NCI-H446 treated with DMSO at 0.1 percent for 48 hours (cell line): ENCODE measurements at places on chromosomes 1 and 21.
A peak's percentile ranks its signal among the peaks of the same experiment; 100 is the strongest.

- no peak for DNase-seq
Observed at GRCh38 chr1:174954073-174954460, 45.7 kb upstream of the CACYBP start.

DNA sequence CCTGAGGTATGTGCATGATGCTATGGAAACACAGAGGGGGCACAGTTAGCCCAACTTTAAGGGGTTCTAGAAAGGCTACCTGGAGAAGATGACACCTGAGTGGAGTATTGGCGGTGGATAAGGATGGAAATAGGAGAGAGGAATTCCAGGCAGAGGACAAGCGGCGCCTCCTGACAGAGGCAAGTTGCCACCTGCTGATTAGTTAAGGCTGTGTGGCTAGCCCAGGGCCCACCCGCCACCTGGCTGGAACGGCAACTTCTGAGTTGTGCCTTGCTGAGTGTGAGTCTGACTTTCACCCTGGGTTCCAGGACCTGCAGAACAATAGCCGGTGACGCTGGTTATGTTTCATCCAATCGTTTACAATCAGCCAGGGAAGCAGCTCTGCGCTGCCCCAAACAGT is 126.9 kb upstream of the LMO4 start:
- no peak for DNase-seq

- DNase-seq, result no peak
Observed at GRCh38 chr1:223824712-223825111, 21.0 kb downstream of the TP53BP2 start.

DNA sequence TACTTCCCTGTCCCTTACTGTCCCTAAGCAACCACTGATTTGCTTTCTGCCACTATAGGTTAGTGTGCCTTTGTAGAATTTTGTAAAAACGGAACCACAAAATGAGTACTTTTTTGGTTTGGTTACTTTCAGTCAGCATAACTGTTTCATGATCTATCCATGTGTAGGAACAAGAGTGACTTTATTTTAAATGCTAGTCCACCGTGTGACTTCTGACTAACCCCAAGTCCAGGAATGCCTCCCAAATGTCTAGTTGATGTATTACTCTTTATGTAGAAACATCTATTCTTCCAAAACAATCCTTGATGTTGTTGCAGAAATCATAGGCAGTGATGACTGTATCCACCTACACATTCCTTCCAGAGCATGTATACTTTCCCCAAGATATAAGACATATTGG is 21.3 kb downstream of the ATPAF1 start:
- no peak for DNase-seq

GRCh38 chr21:14384453-14384852 is 1.5 kb upstream of the HSPA13 start:
- no peak for DNase-seq

GRCh38 chr1:112209493-112209892 is 186.5 kb upstream of the CTTNBP2NL start:
- no peak for DNase-seq

DNA sequence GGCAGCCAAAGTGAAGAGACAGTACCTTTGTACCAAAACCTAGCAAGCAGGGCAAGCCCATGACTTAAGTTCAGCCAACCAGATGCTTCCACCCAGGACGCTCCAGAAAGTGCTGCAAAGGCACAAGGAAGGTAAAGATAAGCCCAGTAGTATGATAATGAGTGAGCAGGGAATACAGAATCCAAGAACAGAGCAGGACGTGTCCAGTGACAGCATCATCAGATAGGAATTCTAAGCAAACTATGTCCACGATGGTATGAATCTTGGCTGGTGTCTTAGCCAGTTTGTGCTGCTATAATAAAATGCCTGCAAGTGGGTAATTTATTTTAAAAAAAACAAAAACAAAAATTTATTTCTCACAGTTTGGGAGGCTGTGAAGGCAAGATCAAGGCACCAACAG is 13.6 kb downstream of the GJA4 start:
- no peak for DNase-seq

- DNase-seq, result no peak
Observed at GRCh38 chr1:215262106-215262505, 179.6 kb downstream of the KCNK2 start.

- no peak for DNase-seq
Observed at GRCh38 chr1:236766506-236766905, 28.6 kb upstream of the MTR start.

DNA sequence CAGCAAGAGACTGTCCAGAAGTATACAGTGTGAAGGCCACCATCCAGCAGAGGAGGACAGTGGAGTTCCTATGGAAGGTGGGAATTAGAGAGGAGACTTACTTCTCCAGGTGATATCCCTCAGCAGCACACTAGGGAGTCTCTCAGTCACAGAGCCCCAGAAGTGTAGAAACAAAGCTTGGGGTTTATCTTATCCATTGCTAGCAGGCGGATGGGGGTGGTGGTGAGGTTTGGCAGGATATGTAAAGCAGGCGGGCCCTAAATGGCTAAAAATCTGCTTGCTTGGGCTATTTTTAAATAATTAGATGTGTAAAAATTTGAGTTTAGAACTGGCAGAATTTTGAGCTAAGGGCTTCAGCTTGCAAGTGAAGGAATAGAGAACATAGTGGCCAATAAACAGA is 50.1 kb upstream of the RGS18 start:
- no peak for DNase-seq

- DNase-seq, result no peak
Observed at GRCh38 chr1:223083831-223084230, 59.2 kb downstream of the TLR5 start.

DNA sequence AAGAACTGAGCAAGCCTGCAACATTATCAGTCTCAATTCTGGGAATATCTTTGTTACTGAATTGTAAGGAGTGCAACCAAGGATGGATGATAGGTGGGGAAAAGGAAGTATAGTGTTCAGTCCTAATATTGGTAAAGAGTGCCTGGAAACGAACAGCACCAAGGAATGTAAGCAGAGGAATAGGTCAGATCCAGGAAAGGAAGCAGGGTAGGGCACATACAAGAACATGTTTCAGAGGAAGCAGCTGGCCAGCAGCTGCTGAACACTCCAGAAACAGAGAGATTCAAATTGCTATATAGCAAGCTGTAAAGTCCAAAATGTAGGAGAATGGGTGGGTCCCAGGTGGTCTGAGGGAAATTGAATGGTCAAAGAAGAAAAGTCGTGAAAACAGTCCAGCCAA is 37.9 kb downstream of the CRB1 start:
- no peak for DNase-seq

DNA sequence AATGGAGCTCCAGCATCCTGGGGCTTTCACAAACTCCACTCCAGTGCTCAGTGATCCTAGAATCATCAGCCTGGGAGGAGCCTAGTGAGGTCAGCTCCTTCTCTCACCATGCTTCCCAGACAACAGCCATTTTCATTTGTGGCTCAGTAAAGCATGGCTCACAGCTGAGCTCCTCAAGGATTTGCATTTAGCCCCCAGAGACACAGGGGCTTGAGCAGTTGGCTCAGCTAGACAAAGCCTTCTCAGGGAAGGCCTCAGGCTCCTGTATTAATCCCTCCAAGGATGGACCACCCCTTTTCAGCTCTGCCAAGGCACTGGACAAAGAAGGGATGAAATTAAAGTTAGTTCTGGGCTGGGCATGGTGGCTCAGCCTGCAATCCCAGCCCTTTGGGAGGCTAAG is 39.5 kb downstream of the ERI3 start:
- no peak for DNase-seq

- no peak for DNase-seq
Observed at GRCh38 chr1:219651993-219652392, 39.1 kb upstream of the ZC3H11B start.

GRCh38 chr21:37682966-37683365 is 233.3 kb downstream of the KCNJ6 start:
- DNase-seq, result no peak

DNA sequence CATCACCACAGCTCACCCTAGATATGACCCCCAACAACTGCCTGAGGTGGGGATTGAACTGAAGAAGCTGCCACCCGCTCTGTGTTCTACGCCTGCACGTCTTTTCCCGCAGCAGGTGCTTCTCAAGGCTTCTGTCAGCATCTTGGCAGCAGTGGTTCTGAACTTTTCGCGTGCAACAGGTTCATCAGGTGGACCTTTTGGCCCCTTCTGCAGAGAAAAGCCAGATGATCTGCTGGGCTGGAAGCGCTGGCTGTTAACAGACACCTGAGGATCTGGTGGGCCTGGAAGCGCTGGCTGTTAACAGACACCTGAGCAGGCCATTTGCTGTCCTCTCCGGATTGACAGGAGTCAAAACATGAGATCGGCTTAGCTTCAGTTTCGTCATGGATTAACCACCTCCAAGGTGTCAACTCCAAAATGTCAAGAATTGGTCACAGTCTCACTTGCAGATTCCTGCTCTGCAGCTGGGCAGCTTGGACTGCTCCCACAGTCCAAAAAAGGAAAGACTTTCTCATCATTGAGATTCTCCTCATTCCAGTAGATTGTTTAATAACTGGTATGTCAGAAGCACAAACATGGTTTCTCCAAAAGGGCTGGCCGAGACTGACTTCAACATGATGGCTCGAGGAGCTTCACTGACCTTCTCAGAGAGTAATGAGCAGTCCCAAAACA is 4.7 kb downstream of the C1orf174 start:
- DNase-seq, result no peak

DNA sequence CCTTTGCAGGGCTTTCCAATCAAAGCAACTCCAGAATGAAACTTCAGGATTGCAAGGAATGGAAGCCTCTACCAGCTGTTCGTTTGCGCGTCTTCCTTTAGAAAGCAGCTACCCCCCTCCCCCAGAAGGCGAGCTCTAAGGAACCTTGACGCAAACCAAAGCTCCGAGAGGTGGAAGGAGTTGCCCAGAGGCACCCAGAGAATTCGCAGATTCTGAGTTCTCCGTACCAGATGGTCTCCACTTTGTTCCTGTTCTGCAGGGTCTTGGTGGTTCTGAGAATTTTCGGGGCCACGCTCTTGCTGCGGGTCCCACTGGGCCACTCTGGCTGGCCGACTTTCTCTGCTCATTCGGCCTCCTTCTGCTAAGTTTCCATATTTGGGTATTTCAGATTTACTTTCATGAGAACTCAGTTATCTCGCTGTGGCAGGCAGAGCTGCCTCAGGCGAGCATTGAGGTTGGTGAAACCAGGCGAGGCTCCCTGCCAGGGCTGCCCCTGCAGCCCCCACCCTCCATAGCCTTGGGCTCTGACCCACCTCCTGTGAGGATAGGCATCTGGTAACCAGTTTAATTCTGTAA is 801 bp downstream of the TRAF5 start:
- DNase-seq, result no peak

GRCh38 chr1:193335806-193336428 is 149.5 kb upstream of the B3GALT2 start:
- no peak for DNase-seq

DNA sequence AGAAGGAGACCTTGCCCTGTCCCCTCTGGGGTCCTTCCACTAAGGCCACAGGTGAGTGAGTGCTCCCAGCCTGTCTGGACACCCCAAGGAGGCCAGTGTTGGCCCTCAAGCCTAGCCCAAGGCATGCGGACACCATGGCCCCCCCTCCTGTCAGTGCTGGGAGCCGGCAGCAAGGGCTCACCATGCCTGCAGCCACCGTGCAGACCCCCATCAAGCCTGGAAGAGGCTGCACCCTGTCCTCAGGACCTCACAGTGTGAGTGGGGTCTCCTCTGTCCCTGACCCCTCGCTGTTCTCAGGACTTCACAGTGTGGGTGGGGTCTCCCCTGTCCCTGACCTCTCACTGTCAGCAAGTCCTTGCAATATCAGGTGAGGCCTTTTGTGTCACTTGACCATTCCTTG is 33.2 kb upstream of the PRSS38 start:
- no peak for DNase-seq

GRCh38 chr1:153488731-153489130 is 28.3 kb upstream of the S100A7 start:
- peak; percentile 55 for DNase-seq
